ENCODE measurements at places on chromosomes 2 and 18.
A peak's percentile ranks its signal among the peaks of the same experiment; 100 is the strongest.

DNA sequence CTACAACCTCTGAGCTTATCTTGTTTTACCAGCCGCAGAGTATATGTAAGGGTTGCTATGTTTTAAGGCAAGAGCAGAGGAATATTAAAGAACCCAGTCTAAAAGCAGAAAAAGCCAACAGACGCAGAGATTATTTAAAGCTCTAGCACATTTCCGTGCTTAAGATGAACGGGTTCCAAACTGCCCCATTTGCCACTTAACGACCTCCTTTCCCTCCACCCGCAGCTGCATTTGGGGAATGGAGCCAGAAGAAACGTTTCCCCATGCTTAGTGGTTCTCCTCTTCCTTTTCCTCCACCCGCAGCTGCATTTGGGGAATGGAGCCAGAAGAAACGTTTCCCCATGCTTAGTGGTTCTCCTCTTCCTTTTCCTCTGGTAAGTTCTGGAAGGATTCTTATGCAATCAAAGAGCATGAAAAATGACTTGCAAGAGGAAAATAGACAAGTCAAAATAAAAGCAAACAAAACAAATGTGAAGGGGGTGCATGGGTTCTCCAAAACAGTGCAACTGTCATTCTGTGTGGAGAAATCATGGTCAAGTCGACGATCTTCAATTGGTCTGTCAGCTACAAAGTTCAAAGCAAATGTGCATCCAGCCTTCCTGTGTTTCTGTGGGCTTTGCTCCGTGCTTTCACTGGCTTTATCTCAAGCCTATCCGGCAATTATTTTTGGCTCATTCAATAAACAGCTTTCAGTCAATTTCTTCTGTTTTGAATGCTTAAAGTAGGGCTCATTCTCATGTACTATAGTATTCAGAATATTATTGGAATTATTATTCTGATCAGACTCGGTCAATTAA is 57.8 kb downstream of the DIPK1C start:
- DNase-seq = no peak

GRCh38 chr2:235501673-235502031 is 7.8 kb downstream of the AGAP1 start:
- DNase-seq = no peak

GRCh38 chr2:10329880-10330699 is 27.4 kb downstream of the HPCAL1 start:
- DNase-seq = peak; percentile 30

DNA sequence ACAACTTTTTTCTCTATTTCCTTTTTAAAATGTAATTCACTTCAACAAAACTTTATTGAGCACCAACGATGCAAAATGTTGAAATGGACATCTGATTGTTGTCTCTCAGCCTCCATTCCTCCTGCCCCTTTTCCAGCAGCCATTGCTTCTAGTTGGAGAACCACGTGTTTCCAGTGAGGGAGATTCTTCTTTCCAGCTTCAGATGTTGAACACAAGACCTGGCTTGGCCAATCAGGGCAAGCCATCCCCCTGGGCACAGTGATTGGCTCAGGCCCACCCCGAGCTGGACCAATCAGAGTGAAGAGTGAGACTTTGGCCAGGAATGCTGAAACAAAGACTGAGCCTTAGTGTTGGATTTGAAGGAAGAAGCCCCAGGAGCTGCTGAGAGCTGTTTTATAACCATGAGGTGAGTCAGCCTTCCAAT is 59.0 kb downstream of the E2F6 start:
- no peak for DNase-seq

DNA sequence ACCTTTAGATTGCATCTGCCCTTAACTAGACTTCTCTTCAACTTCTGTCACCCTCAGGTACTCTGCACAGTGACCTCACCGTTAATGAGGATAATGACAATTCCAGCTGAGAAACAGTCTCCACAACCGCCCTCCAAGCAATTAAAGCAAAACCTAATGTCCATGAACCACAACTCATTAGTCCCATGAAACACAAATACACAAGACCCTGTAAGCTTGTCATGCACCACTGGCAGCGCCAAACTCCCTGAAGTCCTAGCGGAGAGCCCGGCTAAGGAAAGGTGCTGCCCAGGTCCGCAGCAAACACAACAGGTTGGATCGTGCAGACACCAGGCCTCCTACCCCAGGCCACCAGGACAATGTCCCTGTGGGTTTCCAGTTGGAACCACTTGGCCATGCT is 7.4 kb downstream of the SMAD7 start:
- DNase-seq = no peak

Data from effector CD4-positive, alpha-beta T cell (primary cell).